Skin of body (tissue), 3 donors: ENCODE measurements at places on chromosomes 12 and 14.

- no peak for DNase-seq
These were observed 77.9 kb upstream of the RFLNA start for GRCh38 chr12:124216966-124217365.

- no peak for DNase-seq
These were observed 32.3 kb upstream of the TBC1D30 start for GRCh38 chr12:64792128-64792527.

DNA sequence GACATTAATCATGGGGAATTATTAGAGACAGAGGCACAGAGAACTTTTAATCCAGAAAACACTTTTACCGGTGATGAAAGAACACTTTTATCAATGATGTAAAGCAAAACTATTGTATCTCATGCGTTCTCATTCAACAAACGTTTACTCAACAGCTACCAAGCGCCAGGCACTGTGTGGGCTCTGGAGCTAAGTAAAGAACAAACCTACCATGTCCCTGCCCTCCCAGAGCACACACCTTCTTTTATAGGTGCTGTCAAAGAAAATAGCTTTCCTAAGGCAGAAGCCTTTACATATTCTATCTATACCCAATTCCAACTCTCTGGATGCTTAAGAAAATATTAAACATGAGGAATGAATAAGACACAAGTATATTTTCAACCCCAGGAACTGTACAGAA is 91.1 kb downstream of the FOXN3 start:
- no peak for DNase-seq

DNA sequence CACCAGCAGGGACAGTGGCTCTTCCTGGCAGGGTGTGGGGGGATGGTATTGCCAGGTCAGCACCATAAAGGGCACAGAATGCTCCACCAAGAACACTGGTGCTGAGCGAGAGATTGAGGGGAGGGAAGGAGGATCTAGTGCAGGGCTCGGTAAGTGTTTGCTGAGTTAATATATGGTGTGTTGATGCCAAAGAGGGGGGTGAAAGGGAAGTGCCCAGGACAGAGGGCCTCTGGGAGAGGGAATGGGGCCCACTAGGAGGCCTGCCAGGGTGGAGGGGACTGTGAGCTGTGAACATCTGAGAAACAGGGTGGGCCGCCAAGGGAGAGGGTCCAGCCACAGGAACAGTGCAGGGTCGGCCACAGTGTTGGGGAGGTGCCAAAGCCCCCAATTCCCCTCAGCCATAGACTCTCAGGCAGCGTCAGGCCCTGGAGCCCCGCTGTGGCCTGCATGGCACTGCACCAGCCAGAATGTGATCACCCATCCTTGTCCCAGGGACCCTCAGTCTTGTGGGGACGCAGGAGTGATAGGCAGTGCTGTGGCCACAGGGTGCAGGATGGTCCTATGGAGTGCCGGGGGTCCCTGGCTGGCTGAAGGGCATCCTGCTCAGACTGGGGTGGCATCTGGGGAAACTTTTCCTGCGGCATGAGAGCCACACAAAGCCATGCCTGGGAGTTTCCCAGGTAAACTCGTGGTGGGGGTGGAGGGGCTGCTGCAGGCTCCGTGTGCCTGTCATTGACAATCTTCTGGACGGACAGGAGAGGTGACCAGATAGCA is 11.9 kb downstream of the RIN3 start:
- no peak for DNase-seq

DNA sequence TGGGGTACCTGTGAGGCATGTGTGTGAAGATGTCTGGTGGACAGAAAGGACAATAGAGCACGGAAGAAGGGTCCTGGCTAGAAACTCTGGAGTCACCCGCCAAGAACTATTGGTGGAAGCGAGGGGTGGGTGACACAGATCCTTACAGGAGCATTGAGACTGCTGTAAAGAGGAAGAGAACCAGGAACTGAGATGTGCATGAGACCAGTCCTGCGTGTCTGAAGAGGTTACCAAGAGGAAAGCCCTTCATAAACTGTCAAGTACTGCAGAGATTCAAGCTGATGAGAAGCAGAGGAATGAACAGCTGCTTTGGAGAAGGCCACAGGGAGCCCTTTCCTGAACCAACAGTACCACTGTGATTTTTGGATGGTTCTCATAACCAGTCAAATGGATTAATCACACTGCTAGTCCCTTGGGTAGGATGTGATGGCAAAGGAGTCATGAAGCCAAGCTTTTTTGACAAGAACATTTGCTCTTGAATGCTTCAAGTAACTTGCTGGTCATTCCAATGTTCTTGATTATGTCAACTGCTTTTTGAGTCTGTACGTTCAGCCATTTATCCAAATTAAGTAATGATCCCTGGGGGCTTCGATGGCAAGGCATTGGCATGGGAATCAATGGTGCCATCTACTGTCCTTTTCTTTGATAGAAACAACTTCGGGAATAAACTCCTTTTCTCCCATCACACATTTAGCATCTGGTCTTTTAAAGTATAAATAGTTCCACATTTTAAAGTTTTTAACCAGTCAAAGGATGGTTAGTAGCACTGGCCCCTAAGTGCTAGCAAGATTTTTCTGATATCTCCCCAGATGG is 42.9 kb downstream of the GPR135 start:
- DNase-seq, result peak; percentile 19

- DNase-seq, result no peak
These were observed 38.2 kb downstream of the CCNK start for GRCh38 chr14:99519347-99519881.

GRCh38 chr12:43976027-43976426 is 140.1 kb downstream of the TMEM117 start:
- DNase-seq, result no peak

GRCh38 chr14:29821661-29822429 is 105.8 kb downstream of the PRKD1 start:
- DNase-seq, result no peak

DNA sequence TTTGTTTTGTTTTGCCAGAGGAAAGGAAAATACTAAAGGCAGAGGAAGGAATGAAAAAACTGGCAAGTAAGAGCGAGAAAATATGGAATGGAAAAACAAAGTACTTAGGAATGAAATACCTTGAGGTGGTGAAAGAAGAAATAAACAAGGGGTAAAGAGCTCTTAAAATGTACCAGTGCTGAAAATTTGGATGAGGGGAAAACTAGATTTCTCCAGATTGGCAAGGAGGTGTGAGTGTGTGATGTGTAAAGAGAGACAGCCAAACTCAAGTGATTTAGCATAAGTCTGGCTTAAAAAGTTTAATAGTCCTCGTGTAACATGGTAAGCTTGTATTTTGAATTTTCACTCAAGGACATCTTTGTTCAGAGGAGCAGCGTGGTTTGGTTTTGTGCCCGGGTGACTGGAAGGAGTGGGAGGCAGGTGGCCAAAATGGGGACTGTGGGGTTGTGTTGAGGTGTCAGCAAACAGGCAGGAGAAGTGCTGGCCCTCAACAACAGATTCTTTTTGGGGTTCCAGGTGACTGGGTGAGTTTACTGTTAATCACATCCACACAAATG is 102.7 kb downstream of the DACT1 start:
- no peak for DNase-seq

- DNase-seq, result no peak
These were observed 4.6 kb upstream of the ZDHHC22 start for GRCh38 chr14:77145975-77146740.

DNA sequence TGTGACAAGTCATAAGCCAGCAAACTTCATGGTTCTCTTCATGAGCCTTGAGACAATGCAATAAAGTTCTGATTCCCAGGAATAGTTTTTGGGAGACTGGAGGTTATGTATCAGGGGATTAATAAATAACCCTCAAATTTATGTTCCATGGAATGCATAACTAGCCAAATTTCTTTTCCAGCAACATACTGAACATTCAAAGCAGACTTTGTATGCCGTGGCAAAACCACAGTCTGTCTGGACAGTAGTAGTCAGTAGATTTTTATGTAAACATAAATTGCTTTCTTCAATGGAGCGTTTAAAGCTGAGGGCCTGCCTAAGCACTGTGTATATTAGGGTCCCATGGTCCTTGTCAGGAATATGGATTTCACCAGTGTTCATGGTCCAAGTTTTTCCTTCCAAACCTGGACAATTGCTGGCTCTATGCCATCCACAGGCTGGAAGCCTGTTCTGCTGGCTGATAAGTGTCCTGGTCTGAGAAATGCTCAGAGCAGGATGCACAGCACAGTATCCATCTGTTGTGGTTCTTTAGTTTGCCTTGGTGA is 144.9 kb downstream of the SRGAP1 start:
- DNase-seq, result peak; percentile 59

DNA sequence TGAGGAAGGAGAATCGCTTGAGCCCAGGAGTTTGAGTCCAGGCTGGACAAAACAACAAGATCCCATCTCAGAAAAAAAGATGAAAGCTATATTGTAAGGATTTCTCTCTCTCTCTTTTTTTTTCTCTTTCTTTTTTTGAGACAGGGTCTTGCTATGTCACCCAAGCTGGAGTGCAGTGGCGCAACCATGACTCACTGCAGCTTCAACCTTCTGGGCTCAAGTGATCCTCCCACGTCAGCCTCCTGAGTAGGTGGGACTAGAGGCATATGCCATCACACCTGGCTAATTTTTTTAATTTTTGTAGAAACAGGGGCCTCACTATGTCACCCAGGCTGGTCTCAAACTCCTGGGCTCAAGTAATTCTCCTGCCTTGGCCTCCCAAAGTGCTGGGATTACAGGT is 5.8 kb upstream of the MRPL42 start:
- no peak for DNase-seq

GRCh38 chr12:65100140-65100539 is 21.0 kb downstream of the WIF1 start:
- DNase-seq, result no peak

- no peak for DNase-seq
These were observed 84.8 kb downstream of the PTPN11 start for GRCh38 chr12:112503512-112503911.

DNA sequence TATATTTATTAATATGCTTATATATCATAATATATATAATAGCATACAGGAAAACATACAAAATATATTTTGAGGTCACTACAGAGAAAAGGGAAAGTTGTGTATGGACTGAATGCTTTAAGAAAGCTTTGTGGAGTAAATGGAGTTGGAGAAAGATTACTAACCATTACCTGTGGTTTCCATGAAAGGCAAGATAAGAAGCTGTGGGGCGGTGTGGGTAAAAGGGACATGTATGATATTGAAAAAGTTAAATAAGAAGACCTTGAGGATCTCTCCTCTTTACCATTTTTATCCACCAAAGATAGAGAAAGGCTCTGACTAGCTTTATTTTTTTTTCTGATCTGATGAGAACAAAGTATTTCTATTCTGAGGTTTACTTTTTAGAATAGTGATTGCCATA is 404.4 kb downstream of the TRHDE start:
- DNase-seq, result no peak

GRCh38 chr14:102826751-102827675 is 49.8 kb downstream of the TRAF3 start:
- no peak for DNase-seq

DNA sequence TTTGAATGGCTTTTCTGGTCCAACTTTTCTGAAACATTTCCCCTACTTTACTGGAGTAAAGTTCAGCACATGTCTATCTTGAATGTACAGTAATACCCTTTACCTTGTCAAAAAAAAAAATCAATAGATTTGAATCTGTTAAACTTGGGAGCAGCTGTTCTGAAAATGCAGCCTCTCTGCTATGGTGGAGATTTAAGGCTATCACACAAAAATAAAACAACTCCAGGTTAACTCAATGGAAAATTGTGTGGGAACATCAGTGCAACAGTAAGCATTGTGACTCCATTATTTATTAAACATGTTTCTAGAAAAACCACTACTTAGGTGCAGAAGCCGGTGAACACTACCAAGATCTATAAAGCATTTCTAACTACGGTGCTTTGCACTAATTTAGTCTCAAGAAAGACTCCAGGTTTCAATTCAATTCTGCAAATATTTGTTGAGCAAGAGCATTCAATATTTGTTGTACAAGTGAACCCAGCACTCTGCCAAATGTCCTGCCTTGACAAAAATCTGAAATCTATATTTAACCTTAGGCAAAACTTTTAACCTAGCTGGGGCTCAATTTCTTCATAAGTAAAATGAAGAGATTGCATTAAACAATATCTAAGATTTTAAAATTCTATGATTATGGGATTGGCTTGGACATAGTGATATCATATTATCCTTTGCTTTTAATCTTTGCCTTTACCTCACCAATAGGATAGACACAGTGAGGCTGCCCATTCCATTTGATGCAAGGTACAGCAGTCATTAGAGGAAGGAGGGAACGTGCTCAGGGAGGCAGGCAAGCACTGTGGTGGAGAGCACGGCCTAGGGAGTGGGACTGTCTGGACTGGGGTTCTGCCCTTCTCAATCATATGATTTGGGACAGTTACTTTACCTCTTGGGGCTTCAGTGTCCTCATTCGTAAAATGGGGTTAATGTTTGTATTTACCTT is 155.2 kb downstream of the KITLG start:
- no peak for DNase-seq

DNA sequence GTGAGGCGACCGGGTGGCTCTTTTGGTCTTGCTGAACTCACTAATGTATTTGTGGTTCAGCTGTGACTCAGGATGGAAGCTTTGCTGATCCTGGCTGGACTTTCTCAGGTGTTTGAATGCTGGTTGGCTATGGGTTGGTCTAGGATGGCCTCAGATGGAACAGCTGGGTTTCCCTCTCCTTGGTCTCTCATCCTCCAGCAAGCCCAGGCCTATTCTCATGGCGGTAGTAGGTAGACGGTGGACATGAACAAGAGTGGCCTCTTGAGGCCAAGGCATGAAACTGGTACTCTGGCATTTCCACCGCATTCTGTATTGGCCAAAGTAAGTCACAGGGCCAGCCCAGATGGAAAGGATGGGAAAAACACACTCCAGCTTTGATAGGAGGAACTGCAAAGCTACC is 11.8 kb upstream of the POLR3B start:
- DNase-seq, result no peak

DNA sequence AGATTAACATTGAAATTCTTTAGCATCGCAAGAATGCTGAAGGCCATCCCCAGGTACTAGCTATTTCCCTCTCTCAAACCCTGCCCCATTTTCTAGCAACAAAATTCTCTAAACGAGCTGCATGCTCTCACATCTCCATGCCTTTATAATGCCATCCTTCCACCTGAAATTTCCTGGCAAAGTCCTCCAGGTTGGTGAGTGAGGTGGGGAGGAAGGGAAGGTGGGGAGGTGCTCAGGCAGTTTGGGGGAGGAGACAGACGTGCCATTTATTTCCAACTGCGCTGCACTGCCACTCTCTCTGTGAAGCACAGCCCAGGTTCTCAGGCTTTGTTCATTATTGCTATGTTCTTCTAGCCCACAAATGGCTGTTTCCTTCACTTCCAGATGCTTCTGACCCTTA is 208.4 kb downstream of the PAWR start:
- no peak for DNase-seq

GRCh38 chr14:102584871-102585869 is 7.3 kb upstream of the RCOR1 start:
- DNase-seq, result no peak

- DNase-seq, result no peak
These were observed 221.2 kb downstream of the RAD51B start for GRCh38 chr14:68040633-68041369.
